ENCODE measurements at places on chromosomes 7 and 10. TPM values are rescaled to one million over a fixed set of nuclear protein-coding genes. Genes with fewer than 3 reads are reported as not detected.
A peak's percentile ranks its signal among the peaks of the same experiment; 100 is the strongest.

The C7orf57 gene
- total RNA-seq: 0.29 TPM

- no peak for DNase-seq
- H3K36me3 ChIP-seq: no peaks in the 10 kb centered on the region
- H3K4me1 ChIP-seq: no peaks in the 10 kb centered on the region
- H3K27me3 ChIP-seq: peaks cover 27% of the 10 kb centered on the region
- H3K27ac ChIP-seq: no peak overlapping the region
These were observed 220.6 kb downstream of the ADRA2A start for GRCh38 chr10:111297351-111297848.

- no peak for DNase-seq
- no peaks in the 10 kb centered on the region for H3K4me1 ChIP-seq
- H3K36me3 ChIP-seq: no peaks in the 10 kb centered on the region
- H3K27ac ChIP-seq: no peak overlapping the region
These were observed 222.6 kb downstream of the ADARB2 start for GRCh38 chr10:1514681-1515080.

GRCh38 chr7:155206318-155207020 lies 91.2 kb upstream of the INSIG1 start:
- H3K27ac ChIP-seq: peak overlapping the region; percentile 92
- peak overlapping the region; percentile 69 for H3K4me3 ChIP-seq
- DNase-seq: peak; percentile 89

DNA sequence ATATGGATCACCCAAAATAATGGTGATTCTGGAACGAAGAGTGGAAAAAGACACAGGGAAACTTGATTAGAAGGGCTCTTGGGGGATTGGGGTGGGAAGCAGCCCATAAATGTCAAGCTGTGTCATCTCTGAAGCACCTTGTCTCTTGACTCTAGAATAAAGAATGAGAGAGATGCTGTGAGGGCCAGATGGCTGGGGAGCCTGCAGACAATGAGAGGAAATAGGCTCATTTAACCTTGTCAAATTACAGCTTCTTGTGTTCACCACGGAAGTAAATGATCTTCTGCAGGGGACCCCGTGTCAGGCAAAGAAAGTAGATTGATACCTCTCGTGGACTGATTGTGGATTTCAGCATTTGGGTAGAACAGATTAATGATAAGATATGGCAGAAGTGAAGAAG lies 159.3 kb downstream of the ST7 start:
- H3K27me3 ChIP-seq: no peaks in the 10 kb centered on the region
- peaks cover 3% of the 10 kb centered on the region for H3K36me3 ChIP-seq
- no peak for DNase-seq

The RASSF4 gene
- 1.1 TPM for total RNA-seq

The RTKN2 gene
- 4.7 TPM for total RNA-seq

- DNase-seq: no peak
- H3K36me3 ChIP-seq: no peaks in the 10 kb centered on the region
- H3K27me3 ChIP-seq: no peaks in the 10 kb centered on the region
- no peak overlapping the region for H3K4me3 ChIP-seq
- H3K4me1 ChIP-seq: no peaks in the 10 kb centered on the region
These were observed 175.7 kb downstream of the FOXP2 start for GRCh38 chr7:114590298-114590697.

DNA sequence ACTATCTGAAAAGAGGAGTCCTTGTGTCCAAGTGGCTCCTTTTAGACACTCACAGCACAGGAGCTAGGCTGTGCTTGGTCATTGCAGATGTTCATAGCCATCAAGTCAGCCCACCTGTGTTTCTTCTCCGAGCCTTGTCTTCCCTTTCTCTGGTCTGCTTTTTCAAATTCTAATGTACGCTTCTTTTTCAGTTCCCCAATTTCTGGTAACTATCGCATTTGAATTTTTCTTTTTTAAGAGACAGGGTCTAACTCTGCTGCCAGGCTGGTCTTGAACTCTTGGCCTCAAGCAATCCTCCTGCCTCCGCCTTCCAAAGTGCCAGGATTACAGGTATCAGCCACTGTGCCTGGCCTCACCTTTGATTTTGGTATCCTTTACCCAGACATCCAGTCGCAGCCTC lies 18.9 kb downstream of the APBB1IP start:
- H3K4me3 ChIP-seq: no peak overlapping the region
- no peaks in the 10 kb centered on the region for H3K27me3 ChIP-seq

- peaks cover 18% of the 10 kb centered on the region for H3K4me1 ChIP-seq
- H3K36me3 ChIP-seq: no peaks in the 10 kb centered on the region
- H3K27ac ChIP-seq: no peak overlapping the region
- no peak for DNase-seq
These were observed 41.6 kb downstream of the BMPR1A start for GRCh38 chr10:86798025-86798424.

DNA sequence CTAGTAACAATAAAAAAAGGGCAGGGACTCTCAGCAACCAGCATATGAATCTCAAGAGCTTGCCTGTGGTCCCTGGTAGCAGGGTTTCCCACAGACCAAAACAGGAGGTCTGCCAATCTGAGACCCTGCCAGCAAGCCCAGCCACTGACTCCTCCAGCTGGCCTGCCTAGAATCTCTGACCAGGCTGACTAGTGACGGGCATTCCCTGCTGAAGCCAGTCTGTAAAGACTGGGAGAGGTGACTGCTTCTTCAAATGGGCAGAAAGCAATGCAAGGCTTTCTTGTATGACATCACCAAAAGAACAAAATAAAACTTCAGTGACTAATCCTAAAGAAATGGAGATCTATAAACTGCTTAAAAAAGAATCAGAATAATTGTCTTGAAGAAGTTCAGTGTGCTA lies 249.4 kb downstream of the TCF7L2 start:
- H3K4me1 ChIP-seq: no peaks in the 10 kb centered on the region
- H3K27me3 ChIP-seq: peaks cover 6% of the 10 kb centered on the region
- H3K4me3 ChIP-seq: no peak overlapping the region
- DNase-seq: no peak
- no peak overlapping the region for H3K27ac ChIP-seq

- H3K27ac ChIP-seq: no peak overlapping the region
- H3K36me3 ChIP-seq: no peaks in the 10 kb centered on the region
- DNase-seq: no peak
- H3K4me3 ChIP-seq: no peak overlapping the region
- H3K4me1 ChIP-seq: no peaks in the 10 kb centered on the region
These were observed 46.2 kb downstream of the COL13A1 start for GRCh38 chr10:69847883-69848282.

GRCh38 chr7:16637379-16637778 lies 8.2 kb downstream of the ANKMY2 start:
- H3K27me3 ChIP-seq: no peaks in the 10 kb centered on the region
- no peak overlapping the region for H3K27ac ChIP-seq
- DNase-seq: no peak
- no peaks in the 10 kb centered on the region for H3K4me1 ChIP-seq

The OR2A42 gene
- total RNA-seq: not detected

The CFAP46 gene
- not detected for total RNA-seq

The ATRNL1 gene
- total RNA-seq: not detected

- DNase-seq: no peak
- no peak overlapping the region for H3K4me3 ChIP-seq
These were observed 69.6 kb upstream of the PDCD4 start for GRCh38 chr10:110802090-110802489.

The RSPH10B2 gene
- total RNA-seq: not detected

The TFR2 gene
- 5.1 TPM for total RNA-seq

The AMPH gene
- total RNA-seq: 0.07 TPM

DNA sequence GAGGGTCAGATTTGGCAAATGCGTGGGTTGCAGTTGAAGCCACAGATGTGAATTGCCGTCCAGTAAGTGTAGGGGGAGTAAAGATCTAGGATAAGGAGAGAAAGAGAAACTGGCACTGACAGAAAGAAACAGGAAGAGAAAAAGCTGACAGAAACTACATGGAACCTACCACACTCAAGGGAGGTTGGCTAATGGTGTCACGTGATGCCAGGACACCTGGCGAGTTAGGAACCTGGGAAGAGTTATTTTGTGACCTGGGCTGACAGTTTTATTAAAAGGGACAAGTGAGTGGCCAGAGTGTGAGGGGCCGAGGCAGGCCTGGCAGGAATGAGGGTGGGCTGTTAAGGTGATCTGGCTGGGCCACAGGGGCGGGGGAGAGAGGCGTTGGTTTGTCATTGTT lies 188.7 kb downstream of the ADARB2 start:
- no peak overlapping the region for H3K27ac ChIP-seq
- H3K36me3 ChIP-seq: no peaks in the 10 kb centered on the region
- DNase-seq: no peak
- H3K4me3 ChIP-seq: no peak overlapping the region

The GPER1 gene
- not detected for total RNA-seq

DNA sequence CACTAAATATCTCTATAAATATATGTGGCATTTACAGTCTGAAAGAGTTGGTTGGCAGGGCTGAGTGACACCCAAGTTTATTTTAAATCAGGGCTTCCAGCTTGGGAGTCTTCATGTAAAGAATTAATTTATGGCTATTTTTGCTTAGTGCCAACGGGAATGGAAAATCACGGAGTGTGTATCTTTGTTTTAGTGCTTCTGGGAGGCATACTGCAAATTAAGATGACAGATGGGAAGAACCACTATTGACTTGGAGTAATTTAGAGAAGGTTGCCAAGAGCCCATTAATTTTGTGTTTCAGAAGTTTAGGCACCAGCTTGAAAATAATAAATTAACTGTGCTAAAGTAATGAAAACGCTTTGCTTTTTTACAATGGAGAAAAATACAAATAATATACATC lies 135.2 kb downstream of the GPR37 start:
- DNase-seq: no peak
- H3K27me3 ChIP-seq: no peaks in the 10 kb centered on the region
- no peak overlapping the region for H3K4me3 ChIP-seq
- H3K27ac ChIP-seq: no peak overlapping the region
- no peaks in the 10 kb centered on the region for H3K4me1 ChIP-seq

- no peak for DNase-seq
- no peak overlapping the region for H3K27ac ChIP-seq
- no peak overlapping the region for H3K4me3 ChIP-seq
- no peaks in the 10 kb centered on the region for H3K27me3 ChIP-seq
- H3K4me1 ChIP-seq: no peaks in the 10 kb centered on the region
These were observed 71.7 kb upstream of the AUTS2 start for GRCh38 chr7:69526570-69526969.

GRCh38 chr10:47420305-47421056 lies 36.4 kb upstream of the ZNF488 start:
- H3K4me3 ChIP-seq: no peak overlapping the region
- H3K27ac ChIP-seq: no peak overlapping the region
- no peaks in the 10 kb centered on the region for H3K27me3 ChIP-seq
- no peaks in the 10 kb centered on the region for H3K4me1 ChIP-seq
- H3K36me3 ChIP-seq: no peaks in the 10 kb centered on the region
- no peak for DNase-seq

DNA sequence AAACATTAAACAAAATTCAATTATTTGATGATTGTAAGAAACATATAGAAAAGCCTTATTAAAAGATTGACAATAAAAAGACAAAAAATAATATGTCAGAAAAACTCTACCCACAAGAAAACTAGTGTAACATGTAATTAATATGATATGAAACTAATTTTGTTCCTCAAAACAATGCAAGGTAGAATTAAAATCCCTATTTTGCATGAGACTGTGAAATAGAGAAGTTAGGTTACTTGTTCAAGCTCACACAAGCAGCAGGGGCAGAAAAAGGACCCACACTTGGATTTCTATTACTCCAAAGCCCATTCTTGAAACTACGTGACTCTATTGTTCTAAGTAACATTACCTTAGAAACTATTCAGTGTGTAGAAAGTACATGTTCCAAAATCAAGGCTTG lies 96.4 kb downstream of the KCNMA1 start:
- no peaks in the 10 kb centered on the region for H3K4me1 ChIP-seq
- H3K36me3 ChIP-seq: no peaks in the 10 kb centered on the region
- no peak overlapping the region for H3K27ac ChIP-seq
- peaks cover 2% of the 10 kb centered on the region for H3K27me3 ChIP-seq
- no peak for DNase-seq
- H3K4me3 ChIP-seq: no peak overlapping the region

DNA sequence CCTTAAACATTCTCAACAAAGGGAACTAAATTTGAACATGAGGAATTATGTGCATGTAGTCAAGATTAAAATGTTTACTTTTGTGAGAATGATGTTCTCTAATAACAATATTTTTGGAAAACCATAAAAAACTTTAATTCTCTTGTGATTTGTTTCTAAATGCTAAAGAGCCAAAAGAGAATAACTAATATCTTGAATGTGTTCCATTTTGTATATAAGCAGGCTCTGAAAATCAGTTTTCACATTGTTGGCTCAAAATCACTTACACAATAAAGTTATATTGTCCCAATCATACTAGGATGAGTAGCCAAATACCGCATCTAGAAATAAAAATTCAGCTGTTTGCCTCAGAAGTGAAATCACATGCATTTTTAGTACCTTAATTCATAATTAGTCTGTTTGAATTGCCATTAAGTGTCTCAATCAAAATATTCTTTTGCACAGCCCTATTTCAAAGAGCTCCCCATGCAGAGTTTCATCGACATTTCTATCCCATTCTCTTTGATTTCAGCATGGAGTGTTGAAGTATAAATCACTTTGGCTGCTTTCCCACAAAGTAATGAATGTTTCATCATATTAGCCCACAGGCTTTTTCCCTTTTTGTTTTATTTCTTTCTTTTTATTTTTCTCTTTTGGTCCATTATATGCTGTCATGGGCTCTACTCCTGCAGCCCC lies 420.3 kb upstream of the POM121L12 start:
- no peak overlapping the region for H3K4me3 ChIP-seq
- no peak for DNase-seq
- H3K27ac ChIP-seq: no peak overlapping the region
- H3K27me3 ChIP-seq: no peaks in the 10 kb centered on the region
- no peaks in the 10 kb centered on the region for H3K4me1 ChIP-seq

DNA sequence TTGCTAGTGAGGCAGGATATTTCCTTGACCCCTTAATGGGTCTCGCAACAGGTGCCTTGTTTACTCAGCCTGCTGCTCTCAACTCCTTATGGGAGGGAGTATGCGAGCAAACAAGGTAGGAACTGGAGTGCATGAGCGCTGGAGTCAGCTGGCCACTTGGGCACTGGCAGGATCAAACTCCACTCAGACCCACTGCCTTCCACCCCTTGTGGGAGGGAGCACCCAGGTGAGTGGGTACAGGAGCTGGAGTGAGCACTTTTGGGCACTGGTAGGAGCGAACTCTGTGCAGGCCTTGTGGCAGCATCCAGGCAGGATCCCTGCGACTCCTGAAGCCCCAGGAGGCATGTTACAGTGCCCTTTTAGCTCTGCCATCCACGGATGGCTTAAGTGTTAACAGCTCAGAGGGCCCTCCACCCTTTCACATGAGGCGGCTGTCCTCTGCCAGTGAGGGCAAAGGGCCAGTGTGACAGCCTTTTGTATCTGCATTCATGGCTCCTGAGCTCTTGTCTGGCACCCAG lies 123.2 kb downstream of the ST7 start:
- peaks cover 3% of the 10 kb centered on the region for H3K4me1 ChIP-seq
- H3K36me3 ChIP-seq: no peaks in the 10 kb centered on the region
- no peak overlapping the region for H3K27ac ChIP-seq

DNA sequence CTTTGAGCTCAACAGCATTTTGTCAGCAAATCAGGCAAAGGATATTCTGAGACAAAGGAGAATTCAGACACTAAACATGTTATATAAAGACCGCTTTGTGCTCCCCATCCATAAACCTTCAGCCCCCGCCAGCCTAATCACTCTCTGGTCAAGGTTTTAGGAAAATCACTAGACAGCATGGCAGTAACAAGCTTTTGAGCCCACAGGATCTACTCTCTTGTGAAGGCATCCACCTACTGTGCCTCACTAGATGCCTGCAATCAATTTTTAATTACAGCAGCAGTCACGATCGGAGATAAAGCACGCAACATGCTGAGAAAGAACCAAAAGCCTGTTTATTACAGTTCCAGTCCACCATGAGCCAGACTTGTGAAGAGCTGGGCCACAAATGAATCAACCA lies 19.1 kb downstream of the PDE1C start:
- H3K4me1 ChIP-seq: no peaks in the 10 kb centered on the region
- no peak overlapping the region for H3K27ac ChIP-seq
- no peak for DNase-seq

All from activated naive CD4-positive, alpha-beta T cell treated with anti-CD3 and anti-CD28 coated beads for 36 hours (primary cell).